ENCODE measurements at places on chromosomes 16 and 17.

DNA sequence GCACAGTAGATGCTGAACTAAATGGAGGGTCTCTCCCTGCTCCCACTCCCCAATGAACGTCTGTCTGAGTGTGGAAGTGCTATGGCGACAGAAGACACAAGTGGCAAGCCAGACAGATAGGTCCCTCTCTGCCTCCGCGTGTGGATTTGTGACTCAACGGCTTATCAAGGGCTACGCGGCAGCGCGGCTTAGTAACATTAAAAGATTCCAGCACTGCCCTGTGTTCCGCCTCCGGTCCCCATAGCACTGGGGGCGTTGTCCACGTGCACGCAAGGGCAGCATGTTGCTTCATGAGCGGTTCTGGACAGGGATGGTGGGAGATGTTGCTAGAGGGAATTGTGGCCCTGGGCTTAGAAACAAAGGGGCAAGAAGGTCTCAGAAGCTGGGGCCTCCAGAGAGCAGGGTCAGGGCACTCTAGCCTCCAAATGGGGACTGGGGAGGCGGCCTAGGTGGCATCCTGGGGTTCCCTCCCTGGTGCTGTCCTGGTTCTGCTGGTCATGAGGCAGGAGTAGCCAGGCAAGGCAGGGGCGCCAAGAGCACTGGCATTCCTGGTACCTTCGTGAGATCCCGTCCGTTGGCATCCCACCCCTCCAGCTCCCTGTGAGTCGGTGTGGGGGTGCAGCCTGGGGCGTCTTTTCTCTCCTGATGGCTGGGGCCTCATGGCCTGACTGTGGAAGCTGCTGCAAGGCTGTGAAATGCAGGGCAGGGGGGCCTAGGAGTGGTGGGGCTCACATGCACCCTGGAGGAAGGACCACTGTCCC, 9.1 kb downstream of the CRHR1 start:
- DNase-seq: no peak

DNA sequence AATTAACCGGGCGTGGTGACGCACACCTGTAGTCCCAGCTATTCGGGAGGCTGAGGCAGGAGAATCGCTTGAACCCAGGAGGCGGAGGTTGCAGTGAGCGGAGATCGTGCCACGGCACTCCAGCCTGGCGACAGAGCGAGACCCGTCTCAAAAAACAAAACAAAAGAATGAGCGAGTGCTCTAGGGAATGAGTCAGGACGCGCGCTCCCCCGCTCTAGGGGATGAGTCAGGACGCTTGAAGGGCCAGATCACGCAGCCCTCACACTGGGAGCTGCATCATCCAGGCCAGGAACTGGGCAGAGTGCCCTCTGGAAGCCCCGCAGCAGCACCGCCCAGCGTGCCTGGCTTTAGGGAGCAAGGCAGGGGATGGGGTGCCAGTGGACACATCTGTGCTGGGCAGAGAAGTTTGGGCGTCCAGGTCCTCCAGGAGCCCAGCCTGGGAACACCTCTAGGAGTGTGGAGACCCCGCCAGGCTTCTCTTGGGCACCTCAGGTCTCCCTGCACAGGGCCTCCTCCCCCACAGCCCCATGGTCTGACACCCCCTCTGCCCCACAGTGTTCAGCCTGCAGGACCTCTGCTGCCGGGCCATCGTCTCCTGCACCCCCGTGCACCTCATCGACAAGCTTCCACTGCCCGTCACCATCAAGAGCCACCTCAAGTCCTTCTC, 3.9 kb upstream of the WFIKKN1 start:
- DNase-seq: no peak

DNA sequence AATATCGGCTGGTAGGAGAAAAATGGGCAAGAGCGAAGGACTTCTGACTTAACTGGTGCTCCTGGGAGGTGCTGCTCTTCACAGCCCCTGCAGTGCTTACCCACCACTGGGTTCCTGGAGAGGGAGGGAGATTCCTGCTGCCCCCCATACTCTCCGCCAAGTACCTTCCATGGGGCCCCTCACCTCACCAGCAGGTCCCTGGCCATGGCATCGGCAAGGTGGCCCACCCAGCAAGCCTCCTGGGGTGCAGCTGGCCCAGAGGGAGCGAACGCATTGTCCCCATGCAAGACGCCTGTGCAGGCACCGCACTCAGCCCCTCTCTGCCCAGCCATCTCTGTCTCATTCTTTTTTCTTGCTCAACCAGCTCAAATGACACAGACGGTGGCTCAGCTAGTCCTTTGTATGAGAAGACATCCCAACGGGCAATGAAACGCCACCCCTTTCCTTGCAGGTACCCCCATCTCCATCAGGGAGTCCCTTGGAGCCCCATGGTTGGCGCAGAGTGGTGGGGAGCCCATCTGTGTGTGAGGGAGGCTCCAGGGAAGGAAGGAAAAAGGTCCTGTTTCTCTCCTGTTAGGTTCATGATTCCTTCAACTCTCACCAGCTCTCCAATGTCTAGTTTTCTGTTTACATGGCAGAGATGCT, 9.6 kb upstream of the ALDH3A1 start:
- DNase-seq: no peak

- DNase-seq: no peak
These were observed 6.7 kb upstream of the CBX2 start for GRCh38 chr17:79771276-79771675.

GRCh38 chr17:35588196-35588920, 1.2 kb downstream of the AP2B1 start:
- DNase-seq: no peak

- DNase-seq: no peak
These were observed 8.6 kb downstream of the RFWD3 start for GRCh38 chr16:74657870-74658642.

DNA sequence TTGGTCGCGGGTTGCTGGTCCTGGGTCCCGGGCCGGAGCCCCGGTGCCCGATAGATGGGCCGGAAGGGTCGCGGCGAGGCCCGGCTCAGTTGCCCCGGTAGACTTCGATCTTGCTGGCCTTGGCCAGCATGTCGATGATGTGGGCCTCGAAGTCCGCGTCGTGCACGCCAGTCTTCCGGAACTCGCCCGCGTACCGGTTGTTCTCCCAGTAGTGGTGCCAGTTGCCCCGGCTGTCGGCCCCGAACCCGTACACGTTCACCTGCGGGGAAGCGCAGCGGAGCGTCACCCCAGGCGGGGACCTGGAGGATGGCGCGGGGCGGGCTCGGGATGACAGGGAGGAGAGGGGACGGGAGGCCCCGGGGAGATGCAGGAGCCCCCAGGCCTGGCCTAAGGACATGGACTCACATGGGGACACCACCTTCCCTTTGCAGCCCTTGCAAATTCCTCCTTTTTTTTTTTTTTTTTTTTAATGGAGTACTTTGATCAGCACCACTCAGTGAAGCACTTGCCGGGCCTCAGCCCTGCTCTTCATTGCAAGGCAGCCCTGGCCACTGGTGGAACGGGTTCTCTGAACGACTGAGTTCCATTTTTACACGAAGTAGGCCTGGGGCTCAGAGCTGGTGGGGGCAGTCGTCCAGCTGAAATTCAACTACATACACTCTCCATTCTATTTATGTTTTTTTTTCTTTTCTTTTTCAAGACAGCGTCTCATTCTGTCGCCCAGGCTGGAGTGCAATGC, 35.1 kb downstream of the DDX19A start:
- no peak for DNase-seq

DNA sequence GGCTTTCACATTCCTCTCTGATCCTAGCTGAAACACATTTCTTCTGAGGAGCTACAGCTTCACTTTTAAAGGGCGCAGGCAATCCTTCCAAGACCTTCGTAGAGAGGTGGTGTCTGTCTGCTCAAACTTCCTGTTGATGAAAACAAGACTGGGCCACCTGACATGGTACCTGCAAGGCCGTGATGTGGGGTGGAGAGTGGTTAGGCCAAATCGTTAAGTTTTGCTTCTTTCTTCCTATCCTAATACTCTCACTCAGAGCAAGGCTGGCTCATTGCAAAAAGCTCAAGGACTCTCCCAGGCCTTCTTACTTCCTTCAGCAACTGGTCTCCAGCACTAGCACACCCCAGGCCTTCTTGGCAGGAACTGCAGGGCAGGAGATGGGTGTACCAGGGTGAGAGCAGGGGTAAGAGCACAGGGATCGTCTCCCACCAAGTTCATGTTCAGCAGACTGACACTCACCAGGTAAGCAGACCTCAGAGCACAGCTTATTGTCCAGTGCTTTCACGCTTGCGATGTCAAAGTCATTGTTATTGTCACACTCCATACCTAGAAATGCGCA, 10.9 kb upstream of the FOXJ1 start:
- no peak for DNase-seq

DNA sequence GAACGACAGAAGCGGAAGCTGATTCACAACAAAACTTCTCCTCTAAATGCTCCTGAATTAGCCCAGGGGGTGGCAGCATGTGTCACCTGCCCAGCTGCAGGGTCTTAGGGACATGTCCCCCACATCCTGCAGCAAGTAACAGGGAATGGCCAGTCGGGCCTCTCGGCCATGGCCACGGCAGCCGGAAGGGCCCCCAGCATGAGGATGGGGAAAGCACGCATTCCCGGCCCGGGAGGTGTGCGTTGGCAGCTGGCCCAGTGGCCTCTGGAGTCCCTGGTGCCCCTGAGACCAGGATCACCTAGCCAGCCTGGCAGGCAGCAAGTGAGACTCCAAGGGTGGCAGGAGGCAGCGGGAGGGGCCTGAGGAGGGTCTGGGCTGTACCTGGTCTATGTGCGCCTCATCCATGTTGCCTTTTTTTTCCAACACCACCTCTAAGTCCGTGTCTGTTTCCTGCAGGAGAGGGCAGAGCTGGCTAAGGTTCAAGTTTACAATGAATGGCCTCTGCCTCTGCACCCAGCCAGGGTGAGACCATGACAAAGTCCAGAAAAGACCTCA, 7.0 kb downstream of the KNOP1 start:
- no peak for DNase-seq

DNA sequence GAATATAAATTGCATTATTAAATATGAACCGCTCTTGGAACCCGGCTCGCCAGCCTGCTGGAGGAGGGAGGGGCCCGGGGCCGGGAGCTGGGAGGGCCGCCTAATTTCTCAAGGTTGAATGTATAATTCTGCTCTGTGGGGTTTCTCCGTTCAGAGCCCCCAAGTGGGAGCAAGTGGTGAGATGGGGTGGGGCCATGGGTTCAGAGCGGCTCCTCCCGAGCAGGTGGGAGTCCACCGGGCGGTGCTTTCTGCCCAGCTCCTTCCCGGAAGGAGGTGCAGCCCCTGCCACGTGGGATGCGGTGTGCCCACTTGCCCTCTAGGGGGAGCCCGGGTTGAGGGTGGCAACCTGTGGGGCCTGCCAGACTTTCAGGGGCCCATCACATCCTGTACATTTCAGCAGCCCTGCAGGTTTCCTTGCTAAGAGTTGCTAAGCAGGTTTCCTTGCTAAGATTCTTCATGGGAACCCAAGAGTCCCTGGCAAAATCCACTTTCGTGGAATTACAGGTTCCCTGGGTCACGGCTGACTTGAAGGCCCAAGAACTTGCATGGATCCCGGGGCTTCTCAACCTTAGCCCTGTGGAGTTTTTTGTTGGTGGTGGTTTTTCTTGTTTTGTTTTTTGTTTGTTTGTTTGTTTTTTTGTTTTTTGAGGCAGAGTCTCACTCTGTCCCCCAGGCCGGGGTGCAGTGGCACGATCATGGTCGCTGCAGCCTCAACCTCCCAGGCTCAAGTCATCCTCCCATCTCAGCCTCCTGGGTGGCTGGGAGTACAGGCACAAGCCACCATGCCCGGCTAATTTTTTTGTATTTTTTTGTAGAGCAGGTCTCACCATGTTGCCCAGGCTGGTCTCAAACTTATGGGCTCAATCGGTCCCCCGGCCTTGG, 196.7 kb upstream of the GSE1 start:
- DNase-seq: peak; percentile 84

GRCh38 chr16:86707581-86707980, 129.2 kb downstream of the FOXL1 start:
- DNase-seq: no peak

DNA sequence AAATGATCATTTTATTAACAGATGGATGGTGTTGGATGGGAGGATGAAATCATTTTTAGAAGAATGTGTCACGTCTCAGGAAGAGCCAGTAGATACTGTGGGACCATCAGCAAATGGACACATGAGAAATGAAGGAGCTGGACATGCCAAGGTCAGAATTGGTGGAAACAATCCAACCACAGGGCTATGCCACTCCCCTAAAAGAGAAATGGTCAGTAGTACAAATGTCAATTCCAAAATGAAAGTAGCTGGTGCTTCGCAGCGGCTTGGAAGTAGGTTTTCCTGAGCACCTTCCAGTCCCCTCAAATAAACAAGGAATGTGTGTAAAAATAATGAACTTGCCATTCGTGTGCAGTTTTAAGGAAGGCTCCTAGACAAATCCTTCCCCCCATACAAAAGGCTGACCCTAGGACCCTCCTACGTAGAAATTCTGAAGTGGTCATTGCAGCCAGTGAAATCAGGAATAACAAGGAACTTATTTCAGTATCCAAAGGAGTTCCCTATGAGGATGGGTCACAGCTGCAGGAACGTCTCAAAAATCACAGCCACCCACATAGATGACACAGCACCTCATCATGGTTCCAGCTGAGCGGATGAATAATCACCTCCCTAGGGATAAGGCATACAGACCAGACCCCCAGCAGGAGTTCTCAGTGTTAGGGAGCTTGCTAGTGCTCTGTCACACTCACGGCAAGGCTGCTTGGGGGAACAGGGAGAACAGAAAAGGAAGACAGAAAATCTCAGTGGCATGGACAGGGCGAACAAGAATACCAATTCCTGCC, 239.2 kb downstream of the HS3ST3A1 start:
- DNase-seq: no peak

GRCh38 chr16:13873835-13874438, 46.0 kb upstream of the ERCC4 start:
- DNase-seq: peak; percentile 7

- no peak for DNase-seq
These were observed 9.1 kb upstream of the MED9 start for GRCh38 chr17:17467720-17468119.

- peak; percentile 50 for DNase-seq
These were observed at the start of gene SLFN5 for GRCh38 chr17:35242805-35243560. Gene SLFN5 (plus strand): TSS chr17:35243072. CDS start chr17:35258691, 15,619 bp downstream.

DNA sequence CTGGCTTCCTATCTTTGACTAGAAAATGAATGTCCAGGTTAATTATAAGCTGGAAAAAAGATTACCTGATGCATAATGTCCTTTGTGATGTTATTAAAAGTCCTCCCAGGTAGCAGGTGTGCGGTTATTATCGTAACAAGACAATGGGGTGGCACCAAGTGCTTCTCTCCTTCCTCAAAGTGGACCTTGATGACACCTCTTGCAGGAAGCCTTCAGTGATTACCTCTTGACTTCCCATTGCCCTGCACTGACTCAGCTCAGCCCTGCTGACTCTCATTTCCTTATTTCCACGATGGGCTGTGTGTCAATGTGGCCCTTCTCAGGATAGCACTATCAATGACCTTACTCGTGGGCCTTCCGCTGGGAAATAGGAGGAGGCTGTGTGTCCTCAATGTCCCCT, 477.4 kb upstream of the CCL2 start:
- DNase-seq: no peak

DNA sequence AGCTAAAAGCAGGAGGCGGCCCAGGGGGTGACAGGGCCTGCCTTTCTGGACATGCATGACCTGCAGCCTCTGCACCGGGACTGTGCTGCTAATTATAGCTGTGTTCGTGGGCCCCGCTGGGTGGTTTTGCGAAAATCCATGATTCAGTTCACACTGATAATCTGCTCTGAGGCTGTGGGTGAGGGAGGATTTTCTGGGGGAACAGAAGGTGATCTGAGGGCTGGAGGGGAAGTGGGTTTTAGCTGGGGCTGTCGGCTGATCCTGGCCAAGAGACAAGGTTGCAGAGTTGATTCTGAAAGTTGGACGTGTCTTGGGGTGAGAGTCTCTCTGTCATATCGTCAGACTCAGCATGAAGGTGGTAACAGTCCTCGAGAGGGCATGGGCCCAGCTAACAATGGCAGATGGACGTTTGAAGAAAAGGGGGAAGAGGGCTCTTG, 187.5 kb upstream of the ZNF469 start:
- peak; percentile 38 for DNase-seq

Measured in Kasumi-1 (cell line).